Stimulated activated CD8-positive, alpha-beta memory T cell treated with anti-CD3 and anti-CD28 coated beads, Interleukin-4, amount 100 ng/mL, for 4 hours (primary cell): ENCODE measurements at places on chromosomes 6 and 20.

- no peak for DNase-seq
These were observed 306.6 kb upstream of the ECI2 start for GRCh38 chr6:4441981-4442434.

GRCh38 chr6:142952614-142953013 is 7.6 kb upstream of the HIVEP2 start:
- DNase-seq = no peak

- no peak for DNase-seq
These were observed 6.2 kb upstream of the SLC4A11 start for GRCh38 chr20:3245156-3245555.

DNA sequence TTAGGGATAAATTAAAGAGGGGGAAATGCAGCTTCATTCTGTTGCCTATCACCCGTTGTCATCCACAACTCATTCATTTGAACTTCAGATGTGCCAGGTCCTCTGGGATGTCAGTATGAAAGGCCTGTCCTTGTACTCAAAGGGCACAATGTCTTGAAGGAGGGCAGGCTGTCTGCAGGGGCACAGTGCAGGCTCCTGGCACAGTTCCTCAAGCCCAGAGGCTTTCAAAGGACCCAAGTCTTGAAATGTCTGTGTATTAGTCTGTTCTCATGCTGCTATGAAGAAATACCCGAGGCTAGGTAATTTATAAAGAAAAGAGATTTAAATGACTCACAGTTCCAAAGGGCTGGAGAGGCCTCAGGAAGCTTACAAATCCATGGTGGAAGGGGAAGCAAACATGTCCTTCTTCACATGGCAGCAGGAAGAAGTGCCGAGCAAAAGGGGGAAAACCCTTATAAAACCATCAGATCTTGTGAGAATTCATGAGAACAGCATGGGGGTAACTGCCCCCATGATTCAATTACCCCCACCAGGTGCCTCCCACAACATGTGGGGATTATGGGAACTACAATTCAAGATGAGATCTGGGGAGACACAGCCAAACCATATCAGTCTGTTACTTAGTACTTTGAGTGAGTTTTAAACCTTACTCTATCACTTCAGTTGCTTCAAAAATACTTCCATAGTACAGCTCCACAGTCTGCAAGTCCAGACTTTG is 9.4 kb downstream of the SNX9 start:
- DNase-seq = no peak

DNA sequence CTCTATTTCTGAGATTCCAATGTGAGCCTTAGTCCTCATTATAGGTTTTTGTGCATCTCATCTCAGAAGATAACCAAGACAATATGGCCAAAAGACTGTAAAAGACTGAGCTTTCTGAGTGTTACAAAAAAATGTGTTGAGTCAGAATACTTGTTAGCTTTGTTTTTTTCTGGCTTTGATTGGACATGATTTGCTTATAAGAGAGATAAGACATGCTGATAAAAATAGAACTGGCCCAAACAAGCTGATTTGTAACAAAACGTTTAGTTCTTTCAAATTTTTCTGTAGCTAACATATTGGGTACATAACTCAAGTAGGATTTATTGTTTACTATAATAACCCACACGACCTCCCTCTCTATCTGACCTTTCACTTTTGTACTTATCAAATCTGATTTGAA is 32.9 kb downstream of the FILIP1 start:
- no peak for DNase-seq

GRCh38 chr6:166862287-166862977 is 93.9 kb downstream of the RNASET2 start:
- no peak for DNase-seq

DNA sequence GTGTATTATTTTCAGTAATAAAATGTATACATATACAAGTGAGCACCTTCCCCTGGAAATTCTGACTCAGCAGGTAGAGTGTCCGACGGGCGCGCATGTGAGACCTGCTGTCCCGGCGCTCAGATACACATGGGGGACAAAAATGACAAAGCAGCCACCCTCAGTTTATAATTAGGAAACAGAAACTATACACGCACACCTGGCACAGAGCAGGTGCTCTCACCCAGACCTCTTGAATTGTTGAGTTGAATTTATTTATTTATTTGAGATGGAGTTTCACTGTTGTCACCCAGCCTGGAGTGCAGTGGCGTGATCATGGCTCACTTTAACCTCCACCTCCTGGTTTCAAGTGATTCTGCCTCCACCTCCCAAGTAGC is 180.4 kb downstream of the ZDHHC14 start:
- DNase-seq = no peak
